GM12891 (cell line): ENCODE measurements at places on chromosomes 16 and 17.

DNA sequence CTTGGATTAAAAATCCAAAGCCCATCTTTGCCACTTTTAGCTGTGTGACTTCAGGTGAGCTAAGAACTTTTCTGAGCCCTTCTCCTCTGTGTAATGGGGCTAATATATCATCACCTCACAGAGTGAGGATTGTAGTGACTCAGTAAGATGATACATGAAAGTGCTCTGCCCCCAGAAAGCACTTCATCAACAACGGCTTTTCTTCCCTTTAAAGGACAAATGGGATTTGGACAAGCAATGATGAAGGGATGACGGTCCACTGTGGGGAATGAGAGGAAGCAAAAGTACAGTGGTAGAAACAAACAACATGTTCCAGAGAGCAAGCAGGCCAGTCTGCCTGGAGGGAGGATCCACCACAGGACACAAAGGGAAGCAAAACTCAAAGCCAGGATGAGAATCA is 14.3 kb upstream of the TMED6 start:
- DNase-seq = no peak

DNA sequence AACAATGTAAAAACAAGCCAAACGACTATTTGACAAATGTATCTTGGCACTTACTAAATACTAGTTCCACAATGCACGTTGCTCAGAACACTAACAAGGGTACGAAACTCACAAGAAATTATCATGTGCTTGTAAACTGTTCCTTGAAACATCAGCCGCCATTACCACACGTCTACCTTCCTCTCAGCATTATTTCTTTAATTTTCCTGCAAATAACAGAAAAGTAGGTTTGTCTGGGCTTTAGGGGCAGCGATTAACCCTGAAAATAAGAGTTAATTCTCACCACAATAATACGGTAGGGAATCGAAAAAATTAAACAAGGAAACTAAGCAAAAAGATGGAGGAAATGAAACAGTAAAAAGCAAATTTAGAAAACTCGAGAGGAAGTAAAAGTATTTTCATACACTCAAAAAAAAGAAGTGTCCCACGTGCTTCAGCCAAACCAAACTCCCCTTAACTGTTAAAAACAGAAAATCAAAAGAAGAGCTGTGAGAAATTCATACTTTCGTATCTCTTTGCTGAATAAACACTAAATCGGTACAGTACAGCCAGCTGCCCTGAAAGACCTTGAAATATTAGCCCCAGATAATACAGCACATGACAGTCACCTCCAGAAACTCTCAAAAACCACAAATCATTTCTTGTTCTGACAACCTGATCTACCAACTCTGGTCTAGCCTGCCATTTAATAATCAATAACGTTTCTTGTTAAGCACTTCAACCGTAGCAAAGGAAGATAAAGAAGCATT is 1.2 kb downstream of the ARHGAP17 start:
- no peak for DNase-seq

DNA sequence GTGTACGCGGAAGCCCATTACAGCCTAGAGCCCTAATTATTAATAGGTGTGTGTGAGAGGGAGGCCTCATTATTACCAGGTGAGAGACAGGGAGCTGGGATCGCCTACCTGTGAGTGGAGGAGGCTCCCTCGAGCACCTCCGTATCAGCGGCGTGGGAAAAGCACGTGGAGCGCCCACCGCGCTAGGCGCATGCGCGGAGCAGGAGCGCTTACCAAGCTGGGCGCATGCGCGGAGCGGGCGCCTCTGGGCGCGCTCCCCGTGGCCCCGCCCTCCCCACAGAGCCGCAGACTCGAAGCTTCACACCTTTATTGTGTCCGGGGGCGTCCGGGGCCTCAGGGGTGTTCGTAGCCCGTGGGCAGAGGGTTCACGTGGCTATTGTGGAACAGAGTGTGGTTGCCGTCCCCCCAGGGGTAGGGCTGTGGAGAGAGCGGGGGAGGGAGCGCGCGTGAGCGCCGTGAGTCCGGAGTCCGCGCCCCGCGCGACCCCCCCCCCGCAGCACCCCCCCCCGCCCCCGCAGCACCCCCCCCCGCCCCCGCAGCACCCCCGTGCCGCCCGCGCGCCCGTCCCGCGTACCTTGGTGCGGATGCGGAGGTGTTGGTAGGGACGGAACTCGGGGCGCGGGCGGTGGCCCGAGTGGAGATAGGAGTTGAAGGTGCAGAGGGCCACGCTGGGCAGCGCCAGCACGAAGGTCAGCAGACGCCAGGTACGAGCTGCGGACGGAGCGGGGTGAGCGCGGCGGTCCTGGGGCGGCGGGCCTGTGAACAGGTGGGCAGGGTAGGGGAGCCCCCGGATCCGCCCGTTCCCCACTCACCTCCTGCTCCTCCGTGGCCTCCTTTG is 500 bp downstream of the COX6A2 start:
- DNase-seq = no peak

- DNase-seq = no peak
These were observed 283.9 kb upstream of the EEF2KMT start for GRCh38 chr16:5381481-5381880.

DNA sequence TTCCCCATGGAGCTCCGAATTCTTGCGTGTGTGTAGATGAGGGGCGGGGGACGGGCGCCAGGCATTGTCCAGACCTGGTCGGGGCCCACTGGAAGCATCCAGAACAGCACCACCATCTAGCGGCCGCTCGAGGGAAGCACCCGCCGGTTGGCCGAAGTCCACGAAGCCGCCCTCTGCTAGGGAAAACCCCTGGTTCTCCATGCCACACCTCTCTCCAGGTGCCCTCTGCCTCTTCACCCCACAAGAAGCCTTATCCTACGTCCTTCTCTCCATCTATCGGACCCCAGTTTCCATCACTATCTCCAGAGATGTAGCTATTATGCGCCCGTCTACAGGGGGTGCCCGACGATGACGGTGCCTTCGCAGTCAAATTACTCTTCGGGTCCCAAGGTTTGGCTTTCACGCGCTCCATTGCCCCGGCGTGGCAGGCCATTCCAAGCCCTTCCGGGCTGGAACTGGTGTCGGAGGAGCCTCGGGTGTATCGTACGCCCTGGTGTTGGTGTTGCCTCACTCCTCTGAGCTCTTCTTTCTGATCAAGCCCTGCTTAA is 617 bp upstream of the SENP3 start:
- DNase-seq = peak; percentile 77

DNA sequence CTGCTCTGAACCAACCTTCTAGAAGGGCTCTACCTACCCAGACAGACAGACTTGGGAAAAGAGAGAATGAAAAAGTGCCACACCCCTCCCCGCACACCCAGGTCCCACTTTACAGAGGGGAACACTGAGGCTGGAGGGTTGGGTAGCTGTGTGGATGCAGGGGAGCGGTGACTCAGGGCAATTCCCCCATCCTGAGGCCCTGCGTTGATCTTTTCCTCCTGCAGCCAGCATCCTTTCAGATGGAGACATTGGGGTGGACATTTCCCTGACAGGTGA is 10.0 kb downstream of the CETP start:
- DNase-seq = no peak

GRCh38 chr17:15340966-15341365 is 431 bp downstream of the TEKT3 start:
- DNase-seq = no peak

GRCh38 chr16:87951552-87952538 is 611 bp downstream of the BANP start:
- no peak for DNase-seq

DNA sequence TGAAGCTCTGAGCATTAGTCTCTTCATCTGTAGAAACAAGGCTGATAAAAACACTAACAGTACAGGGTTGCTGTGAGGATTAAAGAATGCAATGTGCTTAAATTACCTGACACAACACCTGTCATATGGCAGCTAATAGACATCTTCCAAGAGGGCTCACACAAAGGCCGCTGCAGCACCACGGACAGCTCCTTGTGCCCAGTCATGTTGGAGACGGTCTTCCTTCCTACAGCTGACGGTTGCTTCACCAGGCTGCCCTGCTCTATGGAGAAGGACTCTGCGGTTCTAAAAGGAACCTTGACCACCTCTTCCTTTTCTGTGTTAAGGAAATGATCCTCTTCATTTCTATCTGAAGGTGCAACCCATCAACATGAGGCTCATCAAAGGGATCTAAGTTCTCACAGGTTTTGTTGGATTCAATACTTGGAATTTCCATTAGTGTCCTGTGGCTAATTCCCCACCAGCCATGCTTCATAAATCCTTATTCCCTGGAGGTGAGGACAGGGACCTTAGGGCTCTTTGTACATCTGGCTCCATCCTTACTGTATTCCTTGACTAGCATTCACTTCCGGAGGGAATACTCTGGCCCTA is 138.9 kb upstream of the CES5A start:
- DNase-seq = no peak

- DNase-seq = no peak
These were observed 278.6 kb downstream of the HAPSTR1 start for GRCh38 chr16:9370061-9370491.

DNA sequence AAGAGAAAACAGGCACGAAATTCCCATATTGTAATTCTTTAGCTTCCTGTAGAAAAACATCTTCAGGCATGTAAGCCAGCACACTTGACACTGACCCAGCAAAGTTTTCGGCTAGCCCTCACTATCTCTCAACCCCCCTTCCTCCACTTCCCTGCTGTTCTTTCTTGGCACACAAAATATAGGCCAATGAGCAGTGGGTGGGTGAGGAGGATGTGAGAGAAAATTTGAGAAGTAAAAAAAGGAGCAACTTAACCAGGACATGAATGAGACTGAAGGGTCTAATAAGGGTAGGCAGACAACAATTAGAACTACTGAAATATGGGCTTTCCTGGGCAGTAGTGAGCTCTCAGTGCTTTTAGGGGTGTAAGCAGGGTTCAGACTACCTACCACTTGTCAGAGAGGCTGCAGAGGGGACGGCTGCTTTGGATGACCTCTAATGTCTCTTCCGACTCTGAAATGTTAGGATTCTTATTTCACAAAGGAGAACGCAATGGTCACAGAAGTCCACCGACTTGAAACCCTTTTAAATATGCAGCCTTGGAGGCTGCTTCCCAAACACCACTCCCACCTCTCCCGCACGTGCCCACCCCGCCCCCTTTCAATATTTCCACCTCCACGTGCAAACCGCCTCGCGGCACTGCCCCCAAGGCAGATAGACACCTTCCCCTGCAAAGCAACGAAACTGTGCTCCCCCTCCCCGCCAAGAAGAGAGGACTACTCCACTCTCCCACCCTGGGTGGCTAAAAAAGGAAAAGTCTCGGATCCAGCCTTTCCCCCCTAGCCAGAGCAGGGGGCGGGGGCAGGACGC is 889 bp downstream of the MBTD1 start:
- DNase-seq = no peak

DNA sequence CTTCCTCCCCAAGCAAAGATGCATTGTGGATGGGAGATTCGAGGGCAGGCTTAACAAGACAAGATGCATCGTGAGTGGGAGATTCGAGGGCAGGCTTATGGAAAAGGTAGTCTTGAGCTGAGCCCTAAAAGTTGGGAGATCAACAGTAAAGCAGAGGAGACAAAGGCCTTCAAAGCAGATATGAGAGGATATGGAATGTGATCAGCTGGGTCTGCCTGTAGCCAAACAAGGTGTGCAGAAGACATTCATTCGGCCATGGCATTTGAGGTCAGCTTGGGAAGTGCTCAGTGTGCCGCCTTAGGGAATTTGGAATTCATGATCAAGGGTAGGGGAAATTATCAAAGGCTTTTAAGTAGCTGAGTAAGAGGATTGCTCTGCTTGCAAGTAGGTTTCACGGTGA is 39.5 kb downstream of the DNAH9 start:
- DNase-seq = no peak

DNA sequence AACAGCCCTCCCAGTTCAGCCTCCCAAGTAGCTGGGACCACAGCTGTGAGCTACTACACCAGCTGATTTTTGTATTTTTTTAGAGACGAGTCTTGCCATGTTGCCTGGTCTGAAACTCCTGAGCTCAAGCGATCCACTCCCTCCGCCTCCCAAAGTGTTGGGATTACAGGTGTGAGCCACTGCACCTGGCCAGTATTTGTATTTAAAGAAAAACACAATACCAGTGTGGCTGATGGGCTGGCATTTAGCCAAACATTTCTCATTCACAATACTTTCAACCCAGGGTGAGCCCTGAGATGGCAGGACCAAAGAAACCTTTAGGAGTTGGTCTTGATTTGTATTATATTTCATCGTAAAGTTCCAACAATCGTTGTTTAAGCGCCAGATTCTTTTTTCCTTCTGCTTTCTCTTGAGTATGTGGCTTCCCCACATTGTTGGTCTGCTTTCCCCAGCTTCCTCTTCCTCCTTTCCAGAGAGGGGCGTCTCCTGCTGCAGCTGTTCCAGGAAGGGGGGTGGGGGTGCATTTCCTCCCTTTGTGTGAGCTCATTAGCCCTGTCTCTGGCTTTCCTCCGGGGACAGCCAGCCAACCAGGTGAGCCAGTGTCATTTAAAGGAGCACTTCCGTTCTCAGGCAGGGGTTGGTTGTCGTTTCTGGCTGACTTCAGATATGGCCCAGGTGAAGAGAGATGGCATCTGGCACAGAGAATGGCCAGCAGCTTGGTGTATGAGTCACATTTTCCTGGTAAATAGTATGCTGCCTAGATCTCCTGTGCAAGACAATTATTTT is 79.9 kb downstream of the GPRC5B start:
- DNase-seq = no peak

DNA sequence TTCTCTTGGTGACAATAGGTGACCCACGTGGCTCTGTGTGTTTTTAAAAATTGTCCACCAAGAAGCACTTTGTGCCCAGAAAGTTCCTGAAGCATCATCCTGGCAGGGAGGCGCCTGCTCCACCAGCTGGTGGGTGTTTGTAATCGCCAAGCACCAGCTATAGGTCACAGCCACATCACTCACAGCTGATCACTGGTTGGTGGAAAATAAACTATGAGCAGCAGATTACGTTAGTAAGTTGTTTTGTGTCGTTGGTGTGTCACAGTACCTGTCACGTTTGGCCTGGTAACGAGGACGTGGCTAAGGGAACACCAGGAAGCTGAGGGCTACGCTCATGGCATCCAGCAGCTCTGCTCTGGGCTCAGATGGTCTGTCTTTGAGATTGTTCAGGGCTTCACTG is 10.1 kb downstream of the MRM3 start:
- DNase-seq = no peak

DNA sequence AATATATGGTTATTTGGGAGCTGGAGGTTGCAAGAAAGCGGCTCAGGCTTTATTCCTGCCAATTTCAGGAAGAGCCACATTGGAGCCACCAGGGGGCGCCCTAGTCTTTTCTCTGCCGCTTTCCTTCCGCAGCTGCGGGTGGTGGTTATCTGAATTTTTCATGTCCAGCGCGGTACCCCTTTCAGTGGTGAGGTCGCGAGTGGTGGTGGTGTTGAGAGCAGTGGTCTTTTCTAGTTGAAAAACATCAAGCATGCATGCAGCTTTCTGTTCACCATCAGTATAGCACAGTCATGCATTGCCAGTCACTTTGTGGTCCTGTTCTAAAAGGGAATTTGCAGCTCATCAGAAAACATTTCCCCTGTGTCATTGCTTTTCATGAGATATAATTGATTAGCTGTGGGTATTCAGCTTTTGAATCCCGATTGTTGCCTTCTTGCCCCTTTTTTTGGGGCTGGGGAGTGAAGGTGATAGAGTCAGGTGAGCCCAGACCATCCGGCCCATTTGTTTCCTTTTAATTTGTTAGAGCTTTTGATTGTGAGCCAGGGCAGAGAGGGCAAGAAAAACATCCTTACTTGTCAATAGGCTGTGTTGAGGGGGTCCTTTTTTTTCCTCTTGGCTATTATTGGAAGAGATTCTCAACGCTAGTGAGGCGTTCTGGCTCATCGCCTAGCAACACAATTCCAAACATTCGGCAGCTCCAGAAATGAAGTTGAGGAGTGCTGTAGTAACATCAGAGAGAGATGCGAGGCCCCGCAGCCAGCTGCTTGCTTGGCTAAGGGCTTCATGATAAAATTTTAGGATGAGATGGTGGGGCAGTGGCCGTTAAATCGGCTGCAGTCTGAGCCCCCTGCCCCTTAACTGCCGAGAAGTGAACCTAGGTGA is 119.0 kb downstream of the SNX29 start:
- DNase-seq = peak; percentile 54
